ENCODE measurements at places on chromosomes 1 and 21. TPM values are rescaled to one million over a fixed set of nuclear protein-coding genes. Genes with fewer than 3 reads are reported as not detected.

DNA sequence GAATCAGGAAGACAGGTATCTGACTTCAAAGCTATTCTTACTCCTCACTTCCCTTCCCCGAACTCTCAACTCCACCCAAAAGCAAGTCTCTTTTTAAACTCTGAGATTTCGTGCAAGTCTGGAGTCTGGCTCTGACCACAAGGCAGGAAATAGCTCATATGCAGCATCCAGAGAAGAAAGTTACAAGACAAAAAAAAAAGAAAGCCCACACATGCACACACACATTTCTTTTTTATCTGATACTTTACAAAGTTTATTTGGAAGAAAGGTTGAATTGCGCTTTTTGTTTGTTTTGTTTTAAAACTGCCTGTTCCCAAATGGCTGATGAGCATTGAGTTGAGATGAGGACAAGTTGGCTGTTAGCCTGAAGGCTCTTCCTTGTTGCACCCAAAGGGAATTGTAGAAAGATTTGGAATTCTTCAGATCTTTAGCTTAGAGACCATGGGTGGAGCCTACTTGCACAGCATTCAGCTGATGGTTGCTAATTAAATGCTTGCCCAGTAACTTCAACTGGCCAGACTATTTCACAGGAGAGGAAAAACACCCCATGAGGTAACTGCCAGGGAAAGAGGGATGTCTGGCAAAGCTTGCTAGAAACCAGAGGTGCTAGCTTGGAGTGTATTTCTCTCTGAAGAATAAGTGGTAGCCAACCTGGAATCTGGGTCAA is 490.3 kb downstream of the TTLL7 start:
- DNase-seq, result no peak
- H3K4me3 ChIP-seq, result no peak overlapping the region
- no peaks in the 10 kb centered on the region for H3K4me1 ChIP-seq
- no peak overlapping the region for H3K27ac ChIP-seq
- no peaks in the 10 kb centered on the region for H3K27me3 ChIP-seq

DNA sequence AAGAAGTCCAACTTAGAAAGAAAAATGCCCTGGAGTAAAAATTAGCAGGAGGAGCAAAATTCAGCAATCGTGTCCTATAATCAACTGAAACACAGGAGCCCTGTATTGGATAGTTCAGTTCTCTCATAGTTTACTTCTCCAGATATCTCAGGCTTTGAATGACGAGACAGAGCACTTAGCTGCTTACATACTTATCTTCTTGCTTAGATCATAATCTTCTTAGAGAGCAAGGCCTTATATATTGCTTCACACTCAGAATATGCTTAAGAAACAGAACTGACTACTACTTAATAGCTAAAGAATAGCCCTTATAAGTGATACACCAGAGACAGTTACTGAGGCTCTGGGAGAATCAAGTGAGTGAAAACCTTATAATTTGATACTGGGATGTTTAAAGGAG is 38.9 kb downstream of the TOR3A start:
- H3K27ac ChIP-seq, result no peak overlapping the region
- H3K4me1 ChIP-seq, result no peaks in the 10 kb centered on the region
- H3K4me3 ChIP-seq, result no peak overlapping the region
- no peak for DNase-seq

DNA sequence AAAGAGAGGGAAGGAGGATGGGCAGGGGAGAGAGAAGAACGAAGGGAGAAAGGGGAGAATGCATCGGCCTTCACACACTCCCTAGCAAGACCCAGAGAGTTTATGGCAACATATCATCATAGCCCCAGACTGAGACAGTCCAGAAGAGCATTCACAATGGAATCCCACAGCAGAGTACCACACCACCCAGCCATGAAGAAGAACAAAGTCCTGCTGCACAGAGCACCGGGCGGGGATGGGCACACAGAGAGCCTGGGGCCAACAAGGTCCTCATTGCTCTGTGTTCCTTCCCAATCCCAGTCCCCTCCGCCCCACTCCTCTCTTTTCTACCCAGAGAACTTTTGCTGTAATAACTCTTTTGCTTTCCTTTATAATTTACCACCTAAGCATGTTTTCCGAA is 118.1 kb upstream of the TMPRSS2 start:
- no peak overlapping the region for H3K4me3 ChIP-seq
- no peak overlapping the region for H3K27ac ChIP-seq
- H3K27me3 ChIP-seq, result no peaks in the 10 kb centered on the region
- H3K4me1 ChIP-seq, result peaks cover 20% of the 10 kb centered on the region
- H3K36me3 ChIP-seq, result no peaks in the 10 kb centered on the region

DNA sequence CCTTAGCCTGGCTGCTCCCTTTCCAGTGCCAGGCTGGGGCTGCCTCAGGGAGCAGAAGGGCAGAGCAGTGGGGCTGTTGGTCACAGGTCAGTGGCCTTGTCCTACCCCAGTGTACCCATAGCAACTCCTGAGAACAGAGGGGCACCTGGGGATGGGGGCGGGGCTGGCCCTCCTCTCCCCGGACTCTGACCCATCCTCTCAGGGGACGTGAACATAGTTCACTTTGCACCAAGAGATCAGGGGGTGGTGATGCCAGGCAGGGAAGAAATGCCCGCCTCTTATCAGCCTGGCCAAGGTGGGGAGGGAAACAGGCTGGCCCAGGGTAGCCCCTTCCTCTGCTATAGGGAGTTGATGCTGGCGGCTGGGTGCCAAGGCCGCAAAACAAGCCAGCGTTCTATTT is 4.9 kb downstream of the ETNK2 start:
- H3K36me3 ChIP-seq, result peaks cover 43% of the 10 kb centered on the region
- H3K4me3 ChIP-seq, result no peak overlapping the region
- DNase-seq, result peak; percentile 74
- no peak overlapping the region for H3K27ac ChIP-seq
- H3K27me3 ChIP-seq, result no peaks in the 10 kb centered on the region

DNA sequence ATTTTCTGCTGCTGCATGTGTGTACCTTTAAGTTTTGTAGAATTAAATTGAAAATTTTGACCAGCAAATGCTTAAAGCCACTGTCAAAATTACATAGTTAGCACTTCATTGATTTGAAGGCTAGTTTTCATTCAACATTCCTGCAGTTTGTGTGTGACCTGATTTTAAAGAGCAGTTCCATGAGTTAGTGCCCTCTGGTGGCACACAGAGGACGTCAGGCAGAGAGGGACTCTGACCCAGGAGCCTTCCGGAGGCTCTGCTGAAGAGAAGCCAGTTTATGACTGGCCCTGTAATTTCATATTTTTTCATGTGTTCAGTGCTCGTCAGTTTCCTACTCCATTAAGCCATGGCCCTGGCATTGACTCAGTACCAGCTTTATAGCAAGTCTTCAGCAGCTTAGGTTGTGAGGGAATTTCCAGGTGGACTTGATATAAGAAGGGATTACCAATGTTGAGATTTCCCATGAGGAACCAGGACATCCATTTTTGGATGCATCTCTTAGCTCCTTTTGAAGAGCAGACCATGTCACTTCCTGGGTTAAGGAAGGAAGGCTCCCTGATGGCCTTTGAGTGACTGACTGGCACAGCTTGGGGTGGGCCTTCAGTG is 104.7 kb downstream of the CAMTA1 start:
- H3K4me1 ChIP-seq, result no peaks in the 10 kb centered on the region
- peak; percentile 85 for DNase-seq
- no peaks in the 10 kb centered on the region for H3K27me3 ChIP-seq

DNA sequence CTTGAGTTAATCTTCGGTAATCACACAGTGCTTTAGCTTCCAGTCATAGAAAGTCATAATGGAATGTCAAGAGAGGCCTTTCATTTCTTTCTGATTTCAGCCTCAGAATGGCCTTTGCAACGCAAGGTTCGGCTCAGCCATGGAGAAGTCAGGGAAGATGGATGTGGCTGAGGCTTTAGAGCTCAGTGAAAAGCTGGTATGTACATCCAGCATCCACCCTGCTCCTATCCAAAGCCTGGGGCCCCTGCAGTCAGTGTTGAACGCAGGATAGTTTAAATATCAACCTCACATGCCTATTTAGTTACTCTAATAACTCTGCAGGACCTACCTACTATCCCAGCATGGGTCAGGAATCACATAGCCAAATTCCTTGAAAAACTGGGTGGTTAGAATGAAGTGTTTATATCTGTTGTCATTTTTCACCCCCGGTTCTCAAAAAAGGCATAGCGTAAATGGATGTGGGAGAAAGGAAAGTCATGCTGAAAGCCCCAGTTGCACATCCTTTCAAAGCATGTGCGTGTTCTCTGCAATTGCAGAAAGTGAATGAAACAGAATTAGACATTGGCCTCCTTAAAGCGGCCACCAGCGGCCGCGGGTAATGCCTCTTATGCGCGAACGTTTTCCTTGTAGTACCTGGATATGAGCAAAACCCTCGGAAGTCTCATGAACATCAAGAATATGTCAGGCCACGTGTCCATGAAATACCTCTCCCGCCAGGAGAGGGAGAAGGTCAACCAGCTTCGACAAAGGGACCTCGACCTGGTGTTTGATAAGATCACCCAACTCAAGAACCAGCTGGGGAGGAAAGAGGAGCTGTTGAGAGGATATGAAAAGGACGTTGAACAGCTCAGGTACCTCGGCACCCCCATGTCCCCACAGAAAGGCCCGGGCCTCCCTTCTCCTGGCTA is 28.8 kb upstream of the EFHD2 start:
- no peaks in the 10 kb centered on the region for H3K36me3 ChIP-seq
- DNase-seq, result no peak
- peaks cover 3% of the 10 kb centered on the region for H3K4me1 ChIP-seq
- H3K27me3 ChIP-seq, result no peaks in the 10 kb centered on the region

GRCh38 chr1:183048087-183049085 is 25.2 kb downstream of the LAMC1 start:
- no peaks in the 10 kb centered on the region for H3K27me3 ChIP-seq
- H3K27ac ChIP-seq, result no peak overlapping the region
- H3K4me1 ChIP-seq, result no peaks in the 10 kb centered on the region
- H3K4me3 ChIP-seq, result no peak overlapping the region

- H3K4me1 ChIP-seq, result peaks cover 22% of the 10 kb centered on the region
- peak overlapping the region; percentile 52 for H3K27ac ChIP-seq
- H3K27me3 ChIP-seq, result no peaks in the 10 kb centered on the region
- peak; percentile 73 for DNase-seq
- H3K4me3 ChIP-seq, result no peak overlapping the region
These were observed 2.6 kb upstream of the CD244 start for GRCh38 chr1:160865337-160865736.

- no peaks in the 10 kb centered on the region for H3K27me3 ChIP-seq
- no peaks in the 10 kb centered on the region for H3K36me3 ChIP-seq
- H3K27ac ChIP-seq, result no peak overlapping the region
- DNase-seq, result peak; percentile 65
- H3K4me1 ChIP-seq, result no peaks in the 10 kb centered on the region
These were observed 33.2 kb downstream of the RHOU start for GRCh38 chr1:228768355-228769000.

GRCh38 chr1:6585841-6586240 is 6.0 kb downstream of the ZBTB48 start:
- no peak overlapping the region for H3K4me3 ChIP-seq
- H3K36me3 ChIP-seq, result peaks cover 2% of the 10 kb centered on the region
- no peaks in the 10 kb centered on the region for H3K27me3 ChIP-seq
- no peak overlapping the region for H3K27ac ChIP-seq

GRCh38 chr1:192703283-192704206 is 67.6 kb downstream of the RGS13 start:
- H3K4me3 ChIP-seq, result no peak overlapping the region
- peaks cover 2% of the 10 kb centered on the region for H3K4me1 ChIP-seq
- no peak for DNase-seq
- no peaks in the 10 kb centered on the region for H3K27me3 ChIP-seq
- H3K36me3 ChIP-seq, result no peaks in the 10 kb centered on the region
- H3K27ac ChIP-seq, result no peak overlapping the region

- no peak overlapping the region for H3K27ac ChIP-seq
- H3K36me3 ChIP-seq, result no peaks in the 10 kb centered on the region
- H3K4me1 ChIP-seq, result no peaks in the 10 kb centered on the region
These were observed 3.4 kb upstream of the TMEM222 start for GRCh38 chr1:27318596-27318995.

DNA sequence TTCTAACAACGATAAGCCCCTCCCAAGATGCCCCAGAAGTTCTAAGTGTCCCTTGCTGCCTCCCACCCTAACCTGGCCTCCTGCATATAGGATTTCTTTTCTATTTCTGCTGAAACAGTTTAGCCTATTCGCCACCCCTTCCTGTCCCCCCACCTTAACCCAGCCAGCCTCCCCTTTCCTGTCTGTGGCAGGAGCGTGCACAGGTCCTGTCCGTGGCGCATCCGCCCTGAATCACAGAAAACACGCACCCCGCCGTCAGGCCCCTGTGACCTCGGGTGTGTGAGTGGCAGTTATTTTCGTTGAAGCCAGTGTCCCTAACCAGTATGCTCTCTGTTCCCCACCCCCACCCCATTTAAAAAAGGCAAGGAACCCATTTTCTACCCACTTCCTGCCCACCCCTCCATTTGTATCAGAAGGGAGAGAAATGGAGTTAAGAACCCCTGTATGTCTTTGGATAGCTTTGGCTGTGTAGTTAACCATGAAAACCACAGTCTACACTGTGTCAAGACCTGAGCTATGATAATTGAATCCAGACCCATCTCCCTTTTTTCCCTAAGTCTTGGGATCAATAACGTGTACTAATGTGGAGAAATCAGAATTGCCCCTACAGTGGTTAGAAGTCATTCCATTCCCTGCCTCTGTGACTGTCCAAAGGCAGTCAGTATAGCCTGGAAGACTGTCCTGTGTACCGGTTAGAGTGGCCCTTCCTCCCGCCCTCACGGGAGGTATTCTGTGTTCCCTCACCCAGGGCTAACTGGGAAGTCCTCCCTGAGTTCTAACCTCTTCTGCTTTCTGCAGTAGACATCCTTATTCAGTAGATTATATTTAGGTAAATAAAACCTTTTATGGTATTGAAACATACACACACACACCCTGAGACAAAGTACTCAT is 1.8 kb downstream of the PLEKHO1 start:
- peaks cover 20% of the 10 kb centered on the region for H3K36me3 ChIP-seq
- peak overlapping the region; percentile 87 for H3K27ac ChIP-seq
- H3K4me3 ChIP-seq, result peak overlapping the region; percentile 89
- DNase-seq, result peak; percentile 56
- H3K27me3 ChIP-seq, result no peaks in the 10 kb centered on the region

DNA sequence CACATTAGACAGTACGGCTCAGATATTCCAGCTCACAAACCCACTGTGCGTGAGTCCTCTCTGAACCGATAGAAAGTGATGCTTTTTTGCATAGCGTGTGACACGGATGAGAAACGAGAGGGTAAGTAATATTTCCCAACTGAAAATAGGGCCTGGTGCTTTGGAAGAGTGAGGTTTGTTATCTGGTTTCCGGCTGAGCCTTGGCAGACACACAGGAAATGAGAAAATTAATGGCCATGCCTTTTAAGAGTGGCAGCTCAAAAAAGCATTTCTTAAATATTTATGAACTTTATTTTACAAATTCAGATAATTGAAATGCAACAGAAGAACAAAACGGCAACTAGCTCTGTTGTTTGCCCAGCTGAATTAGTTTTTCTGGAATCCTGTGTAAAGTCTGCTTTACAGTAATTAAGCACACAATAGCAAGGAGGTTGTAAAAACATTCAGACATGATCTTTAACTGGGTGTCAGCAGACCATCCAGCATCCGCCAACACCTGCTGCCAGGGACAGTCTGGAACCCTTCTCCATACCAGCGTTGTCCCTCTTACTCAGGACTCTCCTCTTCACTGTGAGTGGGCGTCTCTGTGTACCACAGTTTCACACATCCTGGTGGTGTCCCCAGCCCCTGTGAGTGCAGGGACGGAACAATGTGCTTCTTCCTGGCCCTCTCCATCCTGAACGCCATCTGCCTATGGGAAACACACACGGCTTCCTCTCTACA is 155.4 kb downstream of the PGBD5 start:
- H3K27me3 ChIP-seq, result no peaks in the 10 kb centered on the region
- peaks cover 23% of the 10 kb centered on the region for H3K36me3 ChIP-seq
- H3K27ac ChIP-seq, result peak overlapping the region; percentile 69
- H3K4me3 ChIP-seq, result no peak overlapping the region

Gene GCSAML
- 0.81 TPM for polyA plus RNA-seq

All from small intestine (tissue), 16 donors.